ENCODE measurements at places on chromosomes 1 and 21.
A peak's percentile ranks its signal among the peaks of the same experiment; 100 is the strongest.

DNA sequence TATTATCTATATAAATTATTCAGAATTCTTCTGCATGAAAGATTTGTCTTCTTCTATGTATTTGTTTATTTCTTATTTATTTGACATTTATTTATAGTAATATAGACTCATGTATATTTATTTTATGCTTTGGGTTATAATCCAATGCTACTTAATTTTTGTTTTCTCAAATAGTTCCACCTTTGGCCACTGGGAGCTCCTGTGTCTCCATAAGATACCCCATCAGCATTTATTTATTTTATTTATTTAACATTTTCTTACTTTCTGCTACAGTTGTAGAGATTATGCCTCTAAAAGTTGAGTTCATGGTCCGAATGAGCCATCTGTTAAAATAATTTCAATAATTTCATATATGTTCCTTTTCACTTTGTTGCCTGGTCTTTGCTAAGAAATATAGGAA is 289.4 kb downstream of the ADGRL2 start:
- no peak for DNase-seq

DNA sequence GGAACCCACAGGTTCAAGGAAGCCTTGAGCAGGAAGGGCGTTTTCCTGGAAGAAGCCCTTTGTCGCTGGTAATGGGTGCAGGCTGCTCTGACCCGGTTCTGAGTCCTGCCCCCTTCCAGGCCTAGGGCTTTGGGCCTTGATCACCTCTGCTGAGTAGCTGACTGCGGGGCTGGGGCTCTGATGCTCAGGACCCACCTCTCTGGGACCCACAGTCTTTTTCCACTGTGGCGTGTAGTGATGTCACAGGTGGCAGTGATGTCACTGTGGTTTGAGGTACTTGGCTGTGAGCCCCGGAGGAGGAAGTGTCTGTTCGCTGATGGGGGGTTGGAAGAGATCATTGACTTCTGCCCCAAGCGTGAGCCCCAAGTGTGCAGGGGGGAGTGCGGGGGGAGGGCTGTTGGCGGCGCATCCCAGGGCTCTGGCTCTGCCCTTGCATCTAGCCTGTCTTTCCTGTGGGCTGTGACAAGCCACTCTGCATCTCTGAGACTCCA is 6.9 kb downstream of the TNFRSF1B start:
- DNase-seq = peak; percentile 85

- DNase-seq = peak; percentile 15
These were observed 184.8 kb upstream of the COA6 start for GRCh38 chr1:234188454-234188792.

DNA sequence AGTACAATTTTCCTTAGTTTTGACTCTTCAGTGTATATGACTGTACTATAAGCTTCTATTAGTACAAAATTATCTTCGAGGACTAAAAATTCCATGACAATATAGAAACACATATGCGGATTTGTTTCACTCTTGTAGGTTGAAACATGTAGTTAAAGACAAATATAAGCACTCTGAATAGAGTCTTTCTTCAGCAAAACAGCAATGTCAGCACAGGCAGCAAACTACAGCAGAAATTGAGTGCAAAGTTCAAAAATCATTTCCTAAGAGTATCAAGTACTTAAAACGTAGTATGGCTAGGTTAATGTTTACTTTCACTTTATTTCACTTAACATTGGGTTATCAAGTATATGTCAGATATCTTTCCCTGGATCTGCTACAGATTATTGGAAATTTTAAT is 106.7 kb downstream of the FAF1 start:
- DNase-seq = no peak

- no peak for DNase-seq
These were observed 17.0 kb downstream of the TTC39A start for GRCh38 chr1:51313268-51313852.

GRCh38 chr1:226908913-226909312 is 31.2 kb upstream of the COQ8A start:
- DNase-seq = no peak

- no peak for DNase-seq
These were observed 32.3 kb downstream of the SAMSN1 start for GRCh38 chr21:14513804-14514203.

DNA sequence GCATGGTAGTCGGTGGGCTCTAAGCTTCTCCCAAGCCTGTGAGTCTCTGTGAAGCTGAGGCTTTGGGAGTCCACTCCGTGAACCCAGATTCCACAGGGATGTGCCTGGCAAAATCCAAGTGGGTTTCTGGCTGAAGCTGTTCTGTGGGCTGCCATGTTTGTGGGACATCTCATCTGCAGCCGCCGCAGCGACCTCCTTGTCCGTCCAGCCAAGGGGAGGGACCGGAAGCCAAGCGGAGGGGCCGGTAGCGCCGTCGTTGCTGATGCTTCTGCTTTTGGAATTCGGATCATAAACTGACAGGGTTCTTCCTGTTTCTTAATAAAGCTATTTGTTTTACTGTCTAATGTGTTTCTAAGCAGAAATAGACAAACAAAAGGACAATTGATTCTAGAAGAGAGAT is 13.3 kb downstream of the KIF26B start:
- DNase-seq = peak; percentile 89

DNA sequence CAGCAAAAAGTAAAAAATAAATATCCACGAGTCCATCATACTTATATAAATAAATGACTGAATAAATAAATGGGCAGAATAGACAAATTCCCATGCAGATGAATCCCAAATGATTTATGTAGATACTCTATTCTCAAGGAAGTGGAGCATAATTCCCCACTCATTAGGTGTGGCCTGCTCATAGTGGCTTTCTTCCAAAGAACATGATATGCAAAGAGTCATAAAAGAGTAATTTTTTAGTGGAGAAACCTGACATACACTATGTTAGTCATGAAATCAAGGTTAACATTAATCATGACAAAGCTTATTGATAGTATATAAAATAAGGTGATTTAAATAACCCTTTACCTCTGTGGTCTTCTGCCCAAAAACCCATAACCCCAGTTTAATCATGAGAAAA is 298.9 kb downstream of the DPYD start:
- no peak for DNase-seq

DNA sequence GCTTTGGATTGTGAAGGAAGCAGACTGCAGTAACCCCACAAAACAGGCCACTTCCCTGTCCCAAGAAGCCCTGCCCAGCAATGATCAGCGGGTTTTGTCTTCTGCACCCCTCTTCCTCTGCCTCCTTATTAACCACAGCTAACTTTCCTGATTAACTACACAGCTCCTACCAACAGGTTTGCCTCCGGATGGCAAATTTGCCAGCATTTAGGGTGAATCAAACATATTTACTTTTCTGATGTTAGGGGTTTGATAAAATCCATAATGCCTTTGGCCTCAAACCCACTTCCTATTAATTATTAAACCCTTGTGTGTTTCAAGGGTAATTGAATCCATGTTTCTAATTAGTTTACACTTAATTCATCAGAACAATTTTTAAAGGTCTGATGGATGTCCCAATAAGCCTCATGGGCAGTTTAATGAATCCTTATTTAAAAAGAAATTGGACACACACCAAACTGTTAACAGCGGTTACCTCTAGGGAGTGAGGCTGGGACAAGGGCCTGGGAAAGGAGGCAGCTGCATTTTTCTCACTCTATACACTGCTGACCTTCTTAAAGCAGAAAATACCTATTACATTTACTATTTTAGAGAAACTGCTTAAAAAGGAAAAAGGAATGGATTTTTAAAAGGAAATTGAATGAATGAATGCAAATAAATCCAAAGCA is 91.9 kb downstream of the CSMD2 start:
- no peak for DNase-seq

DNA sequence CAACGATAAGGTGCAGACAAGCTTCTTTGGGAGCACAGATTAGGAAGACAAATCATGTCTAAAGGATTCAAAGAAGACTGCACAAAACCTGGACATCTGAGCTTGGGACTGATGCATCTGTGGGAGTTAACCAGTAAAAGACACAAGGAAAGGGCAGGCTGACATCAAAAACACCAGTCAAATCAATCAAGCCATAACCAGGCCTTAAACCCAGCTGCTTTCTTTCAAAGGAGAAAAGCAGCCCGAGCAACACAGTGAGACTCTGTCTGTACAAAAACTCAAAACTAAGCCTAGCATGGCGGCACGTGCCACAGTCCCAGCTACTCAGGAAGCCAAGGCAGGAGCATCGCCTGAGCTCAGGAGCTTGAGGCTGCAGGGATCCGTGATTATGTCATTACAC is 411.6 kb downstream of the SMYD3 start:
- no peak for DNase-seq

GRCh38 chr1:56451491-56451890 is 127.9 kb downstream of the PLPP3 start:
- DNase-seq = no peak

- no peak for DNase-seq
These were observed 114.5 kb downstream of the DSCAM start for GRCh38 chr21:40732253-40733023.

GRCh38 chr1:228446852-228447251 is 30.2 kb upstream of the TRIM17 start:
- no peak for DNase-seq

- DNase-seq = no peak
These were observed 3.5 kb downstream of the HPCA start for GRCh38 chr1:32889731-32890278.

- no peak for DNase-seq
These were observed 382 bp downstream of the GPBP1L1 start for GRCh38 chr1:45686015-45686287.

DNA sequence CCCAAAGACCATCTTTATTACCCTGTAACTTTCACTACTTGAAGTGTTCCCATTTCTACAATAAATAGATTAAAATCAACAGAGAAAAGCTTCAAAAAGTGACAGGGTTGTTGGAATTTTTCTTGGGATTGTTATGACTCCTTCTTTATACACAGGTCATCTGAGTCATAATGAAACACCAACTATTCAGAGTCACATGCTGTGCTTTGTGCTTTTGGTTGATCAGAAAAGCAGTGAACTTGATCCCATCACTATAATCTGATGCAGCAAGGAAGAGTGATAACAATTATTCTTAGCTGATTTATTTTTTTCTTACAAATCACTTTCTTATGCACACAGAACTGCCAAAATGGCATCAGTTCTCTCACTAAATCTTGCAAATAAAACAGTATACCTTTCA is 422.9 kb downstream of the PTBP2 start:
- DNase-seq = no peak

DNA sequence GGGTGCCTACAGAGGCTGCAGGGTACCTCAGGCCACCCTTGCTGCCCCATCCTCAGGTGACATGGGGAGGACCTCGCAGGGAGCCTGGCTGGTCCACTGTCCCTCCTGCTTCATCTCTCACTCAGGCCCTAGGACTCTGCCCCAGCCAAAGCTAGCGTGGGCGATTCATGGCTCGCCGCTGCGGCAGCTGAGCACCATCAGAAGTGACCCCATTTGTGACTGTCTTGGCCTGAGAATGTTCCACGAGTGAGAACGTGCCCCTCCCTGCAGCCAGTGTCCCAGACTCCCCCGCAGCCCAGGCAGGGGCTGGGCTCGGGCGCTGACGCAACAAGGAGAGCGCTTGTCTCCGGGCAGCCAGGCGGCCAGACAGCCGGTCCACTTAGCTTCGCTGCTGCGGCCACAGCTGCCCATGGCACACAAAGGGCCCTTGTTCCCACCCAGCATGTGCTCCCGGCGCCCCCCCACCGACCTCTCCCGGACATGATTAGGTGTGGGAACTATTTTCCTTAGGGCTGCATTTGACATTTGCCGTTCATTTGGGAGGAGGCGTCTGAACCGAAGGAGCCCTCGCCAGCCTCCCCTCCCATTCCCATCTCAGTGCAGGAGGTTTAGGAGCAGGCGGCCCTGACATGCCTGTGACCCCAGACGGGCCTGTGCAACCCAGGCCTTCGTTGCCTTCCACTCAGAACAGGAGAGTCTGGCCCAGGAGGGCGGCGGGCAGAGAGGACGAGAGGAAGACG is 19.3 kb upstream of the POFUT2 start:
- no peak for DNase-seq

DNA sequence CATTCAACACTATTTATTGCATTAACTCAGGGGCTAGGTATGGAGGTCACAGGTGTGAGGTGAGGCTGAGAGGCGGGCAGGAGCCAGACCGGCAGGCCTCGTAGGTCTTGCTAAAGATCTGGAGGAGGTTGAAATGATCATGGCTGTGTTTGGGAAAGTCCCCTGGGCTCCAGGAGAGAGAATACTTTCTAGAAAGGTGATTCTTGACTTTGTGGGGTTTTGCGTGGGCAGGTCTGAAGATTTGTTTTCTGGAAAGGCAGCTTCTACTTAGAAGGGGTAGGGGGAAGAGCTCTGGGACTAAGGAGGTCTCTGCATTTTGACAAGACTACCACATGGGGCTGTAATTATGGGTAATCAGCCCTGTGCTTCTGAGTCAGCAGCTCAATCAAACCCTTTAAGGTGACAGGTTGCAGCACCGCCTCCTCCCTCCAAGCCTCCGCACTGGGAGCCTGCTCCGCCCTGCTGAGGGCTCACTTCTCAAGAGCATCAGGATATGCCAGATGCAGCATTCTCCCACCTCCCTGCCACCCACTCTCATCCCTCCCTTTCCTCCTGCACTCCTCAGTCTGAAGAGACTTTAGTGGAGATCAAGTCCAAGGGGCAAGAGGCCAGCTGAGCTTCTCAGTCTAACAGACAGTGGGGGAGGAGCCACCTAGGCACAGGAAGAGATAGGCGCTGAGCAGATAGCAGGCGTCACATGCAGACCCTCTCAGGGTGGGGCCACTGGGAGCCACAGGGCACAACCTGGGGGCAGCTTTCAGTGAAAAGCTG is 30.5 kb downstream of the SLC30A1 start:
- DNase-seq = no peak

GRCh38 chr1:89037186-89037585 is 14.5 kb upstream of the GBP3 start:
- no peak for DNase-seq

DNA sequence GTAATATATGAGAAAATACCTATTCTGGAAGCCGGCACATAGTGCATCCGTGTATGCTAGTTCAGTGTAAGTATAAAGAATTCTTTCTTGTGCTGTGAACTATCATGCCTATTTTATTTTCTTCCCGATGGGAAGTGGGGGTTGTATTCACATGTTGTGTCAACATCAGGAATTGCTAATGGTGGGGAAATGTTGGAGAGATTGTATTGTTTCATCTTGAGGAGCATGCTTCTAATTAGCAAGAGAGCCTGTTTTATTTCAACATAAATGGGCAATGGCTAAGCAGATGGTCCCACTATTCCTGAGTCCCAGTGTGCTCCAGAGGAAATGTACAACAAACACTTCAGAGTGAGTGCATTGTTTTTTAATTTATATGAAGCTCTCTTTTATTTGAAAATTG is 485.2 kb downstream of the PLPP3 start:
- DNase-seq = no peak

DNA sequence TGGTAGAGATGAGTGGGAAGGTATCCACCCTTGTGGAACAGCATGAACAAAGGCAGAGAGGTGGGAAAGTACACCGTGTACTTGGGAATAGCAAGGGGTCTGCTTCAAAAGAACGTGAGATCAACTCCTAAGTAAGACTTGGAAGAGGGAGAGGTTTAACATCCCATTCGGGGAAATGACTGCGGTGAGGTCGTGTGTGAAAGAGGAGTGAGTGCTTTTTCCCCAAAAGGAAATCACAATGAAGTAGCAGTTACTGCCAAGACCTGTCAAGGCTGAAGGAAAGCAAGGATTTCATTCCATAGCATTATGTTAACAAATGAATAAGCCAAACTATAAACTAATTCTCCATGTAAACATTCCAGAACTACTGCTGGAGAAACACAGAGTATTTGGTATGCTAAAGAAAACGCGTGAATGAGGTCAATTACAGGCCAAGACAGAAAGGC is 20.0 kb upstream of the SYDE2 start:
- no peak for DNase-seq

- DNase-seq = no peak
These were observed 474.5 kb upstream of the BEND5 start for GRCh38 chr1:49251019-49251784.

GRCh38 chr1:211928290-211928801 is 97.8 kb upstream of the LPGAT1 start:
- peak; percentile 26 for DNase-seq

GRCh38 chr1:114076308-114076707 is 77.4 kb downstream of the SYT6 start:
- DNase-seq = no peak
